ENCODE measurements at places on chromosomes 2 and 18.

DNA sequence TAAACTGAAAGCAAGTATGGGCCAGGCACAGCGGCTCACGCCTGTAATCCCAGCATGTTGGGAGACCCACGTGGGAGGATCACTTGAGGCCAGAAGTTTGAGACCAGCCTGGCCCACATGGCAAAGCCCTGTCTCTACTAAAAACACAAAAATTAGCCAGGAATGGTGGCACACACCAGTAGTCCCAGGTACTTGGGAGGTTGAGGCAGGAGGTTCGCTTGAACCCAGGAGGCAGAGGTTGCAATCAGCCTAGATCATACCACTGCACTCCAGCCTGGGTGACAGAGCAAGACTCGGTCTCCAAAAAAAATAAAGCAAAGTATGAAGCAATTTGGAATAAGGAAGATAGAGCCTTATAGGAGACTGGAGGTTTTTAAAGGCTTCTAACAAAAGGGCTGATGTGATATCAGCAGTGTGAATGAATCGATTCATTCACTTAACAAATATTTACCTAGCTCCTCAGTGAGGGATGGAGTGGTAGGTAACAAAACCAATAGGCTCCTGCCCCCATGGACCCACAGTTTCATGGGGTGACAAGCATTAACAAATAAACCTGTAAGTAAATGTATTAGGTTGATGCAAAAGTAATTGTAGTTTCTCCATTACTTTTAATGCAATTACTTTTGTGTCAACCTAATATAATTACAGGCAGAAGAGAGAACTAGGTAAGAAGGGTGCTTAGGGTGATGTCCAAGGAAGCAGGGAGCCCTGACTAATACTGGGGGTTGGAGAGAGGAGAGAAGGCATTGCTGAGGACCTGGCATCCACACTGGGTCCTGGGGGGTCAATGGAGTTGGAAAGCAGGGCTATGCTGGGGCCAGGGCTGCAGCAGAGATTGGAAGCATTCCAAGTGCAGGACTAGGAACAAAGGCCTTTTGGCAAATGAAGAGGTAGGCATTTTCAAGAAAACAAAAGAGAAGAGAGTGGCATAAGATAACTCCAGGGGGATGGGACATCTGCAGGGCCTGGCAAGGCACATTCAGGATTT, 195.4 kb upstream of the ARL4C start:
- DNase-seq: no peak

GRCh38 chr2:72144274-72144631, 3.4 kb downstream of the CYP26B1 start:
- DNase-seq: no peak

DNA sequence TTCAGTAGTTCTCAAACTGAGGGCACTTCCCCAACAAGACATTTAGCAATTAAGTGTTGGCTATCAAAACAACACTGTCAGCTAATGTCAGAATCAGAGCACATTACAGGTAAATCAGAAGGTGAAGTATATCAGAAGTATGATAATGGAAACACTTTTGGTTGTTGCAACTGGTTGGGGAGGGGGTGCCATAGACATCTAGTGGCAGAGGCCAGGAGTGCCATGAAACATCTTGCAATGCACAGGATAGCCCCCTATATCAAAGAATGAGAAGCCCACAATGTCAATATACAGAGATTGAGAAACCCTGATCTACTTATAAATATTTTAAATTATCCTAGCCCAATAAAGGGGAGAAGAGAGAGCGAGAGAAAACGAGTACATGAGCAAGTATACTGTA, 4.9 kb upstream of the XPO1 start:
- DNase-seq: no peak

DNA sequence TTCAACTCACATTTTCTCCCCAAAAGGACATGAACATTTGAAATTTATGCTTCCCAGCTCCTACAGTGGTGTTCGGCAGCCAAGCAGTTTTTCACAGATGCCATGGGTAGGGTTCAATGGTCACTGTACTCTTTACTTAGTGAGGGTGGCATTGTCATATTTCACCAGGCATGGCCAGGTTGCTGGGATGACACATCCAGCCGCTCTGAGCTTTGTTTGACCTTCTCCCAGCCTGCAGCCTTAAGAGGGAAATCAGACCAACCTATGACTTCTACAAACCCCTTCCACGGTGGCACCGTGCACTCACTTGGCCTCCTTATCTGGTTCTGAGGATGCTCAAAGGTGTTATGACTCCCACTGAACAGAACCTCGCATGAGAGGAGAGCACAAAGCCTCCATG, 108.4 kb upstream of the SH3BP4 start:
- DNase-seq: no peak

DNA sequence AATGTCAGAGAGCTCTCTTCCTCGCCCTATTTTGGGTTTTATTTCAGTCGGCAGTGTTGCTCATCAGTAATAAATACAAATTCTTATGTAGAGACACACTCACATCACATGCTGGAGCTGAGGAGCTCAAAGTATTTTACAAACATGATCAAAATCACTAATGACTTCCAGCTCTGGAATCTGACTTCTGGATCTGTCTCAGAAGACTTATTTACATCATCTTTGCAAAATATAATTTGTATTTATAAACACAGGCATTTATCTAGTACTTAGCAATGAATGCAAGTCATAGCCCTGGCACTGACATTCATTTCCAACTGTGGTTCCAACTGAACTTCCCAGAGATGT, 327.1 kb downstream of the NCKAP5 start:
- DNase-seq: no peak

- DNase-seq: no peak
Measured at GRCh38 chr2:139293992-139294548, 513.9 kb upstream of the NXPH2 start.

- DNase-seq: no peak
Measured at GRCh38 chr2:96259497-96259921, 6.3 kb downstream of the TMEM127 start.

Measured in activated naive CD4-positive, alpha-beta T cell treated with Interleukin-2 at 50 U/mL for 16 hours (primary cell).